ENCODE measurements at places on chromosomes 13 and 19.

GRCh38 chr13:77458736-77459135 lies 76.8 kb upstream of the SCEL start:
- DNase-seq = no peak

GRCh38 chr13:46041419-46041839 lies 11.1 kb downstream of the ZC3H13 start:
- DNase-seq = no peak

- DNase-seq = no peak
Observed at GRCh38 chr13:47025791-47026447, 129.1 kb upstream of the HTR2A start.

GRCh38 chr13:110244071-110244830 lies 62.7 kb downstream of the COL4A1 start:
- DNase-seq = no peak

DNA sequence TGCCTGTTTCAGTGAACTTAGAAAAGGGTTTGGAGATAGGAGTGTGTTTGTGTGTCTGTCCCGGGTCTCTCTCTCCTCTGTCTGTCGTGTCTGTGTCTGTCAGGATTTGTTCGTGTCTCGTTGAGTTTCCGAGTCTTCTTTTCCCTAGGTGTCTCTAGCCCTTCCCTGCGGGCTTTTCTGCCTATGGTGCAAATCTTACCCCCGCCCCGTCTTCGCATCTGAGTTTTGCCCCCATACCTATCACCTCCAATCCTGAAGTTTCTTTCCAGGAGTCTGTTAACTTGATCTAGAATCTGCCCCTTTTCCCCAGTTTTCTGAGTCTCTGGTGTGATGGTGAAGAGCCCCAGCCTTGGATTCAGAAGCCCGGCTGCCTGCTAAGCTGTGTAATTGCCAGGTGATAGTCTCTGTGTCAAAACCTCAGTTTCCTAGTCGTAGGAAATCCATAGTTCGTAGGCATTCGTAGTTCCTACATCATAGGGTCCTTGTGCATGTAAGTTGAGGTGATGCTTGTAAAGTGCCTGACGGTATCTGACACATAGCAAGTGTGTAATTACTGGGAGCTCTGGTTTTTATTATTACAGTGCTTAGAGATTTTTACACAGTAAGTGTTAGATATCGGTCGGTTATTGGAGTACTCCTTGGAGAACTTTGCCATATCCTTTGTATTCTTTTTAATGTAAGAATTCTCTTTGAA lies 782 bp downstream of the EPN1 start:
- DNase-seq = no peak

DNA sequence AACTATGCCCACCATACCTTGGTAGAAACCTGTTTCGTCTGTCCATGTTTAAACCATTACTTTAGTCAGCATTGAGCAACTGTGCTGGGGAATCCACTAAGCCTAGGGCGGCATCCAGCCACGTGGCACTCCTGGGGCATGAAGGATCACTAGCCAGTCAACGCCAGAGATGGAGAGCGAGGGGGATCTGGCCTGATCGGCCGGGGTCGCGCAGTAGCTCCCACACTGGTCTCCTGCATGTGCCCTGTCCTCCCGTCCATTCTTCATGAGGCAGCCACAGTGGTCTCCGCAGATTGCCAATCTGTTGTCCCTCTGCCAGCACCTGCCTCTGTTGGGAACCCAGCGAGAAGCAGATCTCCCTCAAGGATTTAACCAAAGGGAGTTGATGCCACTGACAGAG lies 109.4 kb downstream of the DPF1 start:
- no peak for DNase-seq

DNA sequence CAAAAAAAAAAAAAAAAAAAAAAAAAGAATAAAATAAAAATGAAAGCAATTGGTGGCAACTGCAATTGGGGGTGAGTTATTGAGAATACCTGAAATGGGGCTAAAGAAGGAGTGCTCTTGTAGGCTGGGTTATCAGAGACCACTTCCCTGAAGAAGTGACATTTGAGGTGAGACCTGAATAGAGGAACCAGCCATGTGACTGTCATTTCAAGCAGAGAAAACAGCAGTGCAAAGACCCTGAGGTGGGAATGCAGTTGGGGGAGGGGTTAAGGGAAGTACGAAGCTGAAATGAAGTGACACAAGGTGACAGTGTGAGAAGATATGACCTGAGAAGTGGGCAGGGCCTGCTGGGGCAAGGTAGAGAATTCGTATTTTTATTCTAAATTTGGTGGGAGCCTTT lies 4.3 kb upstream of the PALM3 start:
- no peak for DNase-seq

DNA sequence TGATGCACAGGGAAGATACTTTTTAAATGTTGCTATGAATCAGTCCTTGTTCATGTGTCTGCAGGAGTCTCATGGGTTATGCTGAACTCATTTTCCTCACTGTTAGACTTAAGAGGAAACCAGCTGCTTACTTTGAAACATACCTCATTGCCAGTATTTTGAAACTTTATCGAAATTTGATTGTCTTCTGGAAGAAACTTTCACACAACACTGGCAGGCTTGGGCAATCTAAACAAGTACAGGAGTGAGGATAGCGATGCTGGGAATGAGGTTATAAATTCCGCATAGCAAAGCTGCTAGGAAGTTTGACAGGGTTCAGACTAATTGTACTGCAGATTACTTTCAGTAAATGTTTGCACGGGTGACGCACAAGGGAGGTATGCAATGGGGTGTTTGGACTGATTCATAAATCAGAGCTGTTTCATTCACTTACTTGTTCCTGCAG lies 245.7 kb downstream of the DNAJC15 start:
- peak; percentile 62 for DNase-seq

GRCh38 chr13:80469853-80470381 lies 129.0 kb upstream of the SPRY2 start:
- DNase-seq = peak; percentile 37

DNA sequence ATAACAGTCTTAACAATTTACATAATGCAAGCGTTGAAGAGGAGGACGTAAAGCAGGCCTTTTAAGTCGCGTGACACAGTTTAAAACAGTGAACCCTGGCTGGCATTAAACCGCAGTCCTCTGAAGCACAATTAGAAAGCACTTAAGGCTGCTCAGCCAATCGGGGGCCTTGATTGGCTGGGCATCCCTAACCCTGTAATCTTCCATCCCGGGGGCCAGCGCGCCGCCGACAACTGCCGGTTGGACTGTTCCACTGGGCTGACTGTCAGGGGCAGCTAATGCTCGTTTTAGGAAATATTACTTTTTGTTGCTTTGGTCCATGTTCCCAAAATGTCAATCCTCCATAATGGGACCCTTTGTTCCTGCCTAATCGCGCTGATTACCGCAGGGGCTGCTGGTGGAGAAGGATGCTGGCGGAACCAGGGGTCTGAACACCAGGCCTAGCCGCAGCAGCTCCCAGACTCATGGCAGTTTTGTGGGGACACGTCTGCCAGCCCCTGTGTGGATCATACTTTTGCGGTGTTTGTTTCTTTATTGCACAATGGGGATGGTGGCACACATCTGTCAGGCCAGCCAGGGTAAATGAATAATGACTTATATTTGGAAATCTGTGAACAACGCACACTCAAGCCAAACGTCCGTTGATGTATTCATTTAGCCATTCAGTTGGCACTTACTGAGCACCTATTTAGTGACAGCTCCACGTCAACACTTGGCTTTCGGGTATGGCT lies 127.1 kb upstream of the SPACA7 start:
- no peak for DNase-seq

DNA sequence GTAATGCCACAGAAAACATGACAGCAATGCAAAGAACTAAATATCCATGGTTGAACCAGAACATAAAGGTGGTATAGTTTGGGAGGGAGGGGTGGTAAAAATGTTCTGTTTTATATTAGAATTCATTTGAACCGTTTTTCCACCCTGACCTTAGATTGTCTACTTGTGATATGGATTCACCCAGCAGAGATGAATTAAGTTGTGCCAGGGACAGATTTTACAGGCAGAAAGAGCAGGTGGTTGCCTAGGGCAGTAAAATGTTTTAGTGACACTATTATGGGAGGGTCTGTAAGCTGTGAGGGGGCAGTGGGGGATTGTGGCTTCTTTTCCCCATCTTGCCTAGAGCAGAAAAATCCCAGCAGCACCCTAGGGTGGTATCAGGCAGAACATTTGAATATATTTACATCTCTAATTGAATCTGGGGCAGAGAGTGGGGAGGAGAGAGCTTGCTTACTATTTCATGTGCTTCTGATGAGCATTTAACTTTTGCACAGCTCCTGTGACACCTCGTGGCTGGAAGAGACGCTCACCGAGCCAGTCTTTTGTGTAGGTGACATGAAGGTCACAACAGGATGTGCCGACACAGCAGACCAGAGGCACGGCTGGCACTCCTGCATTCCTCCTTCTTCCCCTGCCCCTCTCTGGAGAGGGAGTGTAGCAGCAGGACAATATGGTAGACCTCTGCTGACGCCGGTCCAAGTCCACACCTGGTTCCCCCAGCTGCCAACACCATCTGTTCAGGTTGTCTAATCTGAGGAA lies 452.3 kb downstream of the IRS2 start:
- DNase-seq = no peak

DNA sequence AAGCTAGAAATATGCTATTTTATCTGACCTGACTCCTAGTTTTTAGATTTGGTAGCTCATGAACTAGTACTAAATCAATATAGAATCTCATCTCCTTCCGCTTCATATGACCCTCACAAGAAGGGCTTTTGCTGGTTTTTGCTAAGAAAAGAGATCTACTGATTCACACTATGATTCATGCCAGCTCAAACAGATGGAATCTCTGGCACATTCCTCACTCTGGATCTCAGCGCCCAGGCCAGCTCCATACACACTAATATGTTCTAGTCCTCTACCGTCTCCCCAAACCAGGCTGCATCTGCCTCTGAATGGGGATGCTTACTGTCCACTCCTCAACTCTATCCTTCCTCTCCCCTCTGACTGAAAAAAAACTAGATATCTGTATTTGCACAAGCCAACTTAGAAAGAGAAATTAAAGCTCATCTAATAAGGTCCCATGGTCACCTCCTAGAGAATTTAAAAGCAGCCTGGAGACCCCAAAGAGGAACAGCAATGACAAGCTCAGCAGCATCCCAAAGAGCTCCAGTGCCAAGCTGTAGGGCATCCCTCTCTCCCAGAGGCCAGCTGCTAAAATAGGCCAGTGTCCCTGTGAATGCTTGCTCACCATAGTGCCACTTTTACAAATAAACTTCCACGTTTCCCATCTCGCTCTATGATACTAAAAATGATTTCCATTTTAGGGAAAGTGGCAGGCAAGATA lies 74.9 kb downstream of the LHFPL6 start:
- no peak for DNase-seq

DNA sequence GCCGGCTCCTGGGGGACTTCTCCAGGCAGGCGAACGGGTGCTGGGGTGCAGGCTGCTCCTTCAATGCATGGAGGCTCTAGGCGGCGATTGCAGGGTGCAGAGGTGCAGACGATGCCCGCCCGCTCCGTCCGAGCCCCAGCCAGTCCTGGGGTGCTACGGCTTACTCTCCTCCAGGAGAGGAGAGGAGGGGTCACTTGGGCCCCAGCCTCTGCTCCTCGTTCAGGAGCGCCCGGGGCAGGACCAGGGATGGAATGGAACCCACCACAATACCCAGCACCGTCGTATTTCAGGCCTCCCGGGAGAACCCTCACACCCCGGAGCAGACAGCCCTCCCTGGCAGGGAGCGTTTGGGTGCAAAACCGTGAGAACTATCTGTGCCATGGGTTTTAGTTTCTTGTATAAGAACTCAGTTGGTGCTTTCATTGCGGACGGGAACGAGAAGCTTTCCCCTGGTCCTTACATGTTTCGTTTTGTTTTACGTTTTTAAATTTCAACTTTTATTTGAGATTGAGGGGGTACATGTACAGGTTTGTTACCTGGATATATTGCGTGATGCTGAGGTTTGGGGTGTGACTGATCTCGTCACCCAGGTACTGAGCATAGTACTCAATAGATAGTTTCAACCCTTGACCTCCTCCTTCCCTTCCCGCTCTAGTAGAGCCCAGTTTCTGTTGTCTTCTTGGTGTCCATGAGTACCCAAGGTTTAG lies 46.8 kb downstream of the ARHGEF18 start:
- no peak for DNase-seq

DNA sequence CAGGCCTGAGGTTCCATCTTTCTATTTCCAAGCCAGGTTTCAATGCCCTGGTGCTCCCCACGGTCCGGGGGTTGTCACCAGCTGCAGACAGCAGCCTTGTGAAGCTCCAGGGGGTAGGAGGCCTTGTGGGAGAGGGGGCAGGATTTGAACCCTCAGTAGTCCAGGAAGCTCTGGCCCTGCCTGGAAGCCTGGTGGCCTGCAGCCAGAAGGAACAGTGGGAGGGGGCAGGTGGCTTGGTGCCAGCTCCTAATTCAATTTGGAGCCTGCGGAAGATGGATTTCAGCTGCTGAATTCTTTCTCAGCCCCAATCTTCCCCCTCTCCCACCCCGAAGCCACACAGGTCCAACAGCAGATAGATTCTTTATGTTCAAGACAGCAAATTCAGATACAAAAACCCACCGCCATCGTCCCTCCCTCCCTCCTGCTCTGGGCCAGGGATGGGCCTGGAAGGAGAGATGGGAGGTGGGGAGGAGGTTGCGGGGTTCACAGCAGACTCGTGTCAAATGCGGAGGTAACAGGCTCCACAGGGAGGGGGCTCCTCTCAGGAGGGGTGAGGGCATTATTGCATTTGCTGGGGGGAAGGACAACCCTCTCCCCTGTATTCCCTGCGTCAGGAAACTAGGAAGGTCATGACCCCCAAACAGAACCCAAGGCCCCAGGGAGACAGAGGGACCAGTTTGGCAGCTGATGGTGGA lies 2.4 kb upstream of the PTGER1 start:
- no peak for DNase-seq

DNA sequence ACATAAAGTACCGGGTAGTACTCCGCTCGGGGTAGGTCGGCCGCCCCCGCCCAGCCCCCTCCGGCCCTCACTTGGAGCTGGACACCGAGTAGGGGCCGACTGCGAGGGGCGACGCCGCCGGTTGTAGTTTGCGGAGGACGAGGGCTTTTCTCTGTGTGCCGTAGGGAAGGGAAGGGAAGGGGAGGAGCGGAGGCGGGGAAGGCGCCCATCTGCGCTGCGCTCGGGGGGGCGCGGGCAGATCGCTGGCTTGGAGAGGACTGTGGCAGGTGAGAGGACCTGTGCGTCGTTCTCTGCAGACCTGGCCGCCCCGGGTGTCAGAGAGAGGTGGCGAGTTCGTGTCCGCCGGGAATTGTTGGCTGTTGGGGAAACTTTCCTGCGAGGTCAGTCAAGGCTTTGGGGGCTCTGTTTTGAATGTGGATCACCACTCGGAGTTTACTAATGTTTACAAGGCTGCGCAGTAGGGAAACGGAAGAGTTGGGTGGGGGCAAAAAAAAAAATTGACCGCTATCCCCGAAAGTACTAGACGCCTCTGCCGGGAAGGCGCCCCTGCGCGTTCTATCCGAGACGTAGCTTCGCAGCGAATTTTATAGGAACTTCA lies 1.4 kb downstream of the ING1 start:
- DNase-seq = peak; percentile 63

DNA sequence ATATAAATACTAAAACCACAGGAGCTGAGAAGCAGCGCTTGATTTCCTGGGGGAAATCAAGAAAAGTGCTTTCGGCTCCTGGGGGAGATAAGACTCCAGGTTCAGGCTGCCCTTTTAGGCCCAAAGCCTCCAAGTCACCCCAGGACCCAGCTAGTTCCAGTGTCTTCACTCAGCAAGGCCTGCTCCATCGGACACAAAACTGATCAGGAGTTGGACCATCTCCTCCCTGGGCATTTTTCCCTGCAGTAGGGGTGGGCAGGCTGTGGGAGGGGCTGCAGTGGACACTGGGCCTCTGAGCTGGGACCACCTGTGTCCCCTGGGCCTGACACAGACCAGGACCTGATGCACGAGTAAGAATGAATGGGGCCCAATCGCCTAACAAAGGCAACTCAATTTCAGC lies 15.2 kb downstream of the C19orf12 start:
- DNase-seq = no peak

GRCh38 chr13:98664047-98664446 lies 87.1 kb upstream of the STK24 start:
- no peak for DNase-seq

Data from transverse colon (tissue), 4 donors.